ENCODE measurements at places on chromosomes 1 and 21.

DNA sequence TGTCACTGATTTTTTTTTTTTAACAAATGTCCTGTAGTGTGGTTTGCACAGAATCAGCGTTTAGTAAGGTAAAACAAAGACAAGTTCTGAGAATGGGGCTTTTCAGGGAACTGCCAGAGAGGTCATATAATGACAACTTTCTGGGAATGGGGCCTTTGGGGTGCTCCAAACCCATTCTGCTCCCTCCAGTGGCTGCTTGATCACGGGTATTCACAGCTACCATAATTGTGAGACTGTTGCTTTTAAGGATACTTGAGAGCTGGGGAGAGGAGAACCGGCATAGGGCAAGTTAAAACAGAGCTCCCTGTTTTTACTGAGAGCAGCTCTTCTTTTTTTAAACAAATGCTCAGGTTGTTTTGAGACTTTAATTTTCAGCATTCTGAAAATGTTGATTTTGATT is 48.2 kb downstream of the CYP2J2 start:
- DNase-seq, result no peak

DNA sequence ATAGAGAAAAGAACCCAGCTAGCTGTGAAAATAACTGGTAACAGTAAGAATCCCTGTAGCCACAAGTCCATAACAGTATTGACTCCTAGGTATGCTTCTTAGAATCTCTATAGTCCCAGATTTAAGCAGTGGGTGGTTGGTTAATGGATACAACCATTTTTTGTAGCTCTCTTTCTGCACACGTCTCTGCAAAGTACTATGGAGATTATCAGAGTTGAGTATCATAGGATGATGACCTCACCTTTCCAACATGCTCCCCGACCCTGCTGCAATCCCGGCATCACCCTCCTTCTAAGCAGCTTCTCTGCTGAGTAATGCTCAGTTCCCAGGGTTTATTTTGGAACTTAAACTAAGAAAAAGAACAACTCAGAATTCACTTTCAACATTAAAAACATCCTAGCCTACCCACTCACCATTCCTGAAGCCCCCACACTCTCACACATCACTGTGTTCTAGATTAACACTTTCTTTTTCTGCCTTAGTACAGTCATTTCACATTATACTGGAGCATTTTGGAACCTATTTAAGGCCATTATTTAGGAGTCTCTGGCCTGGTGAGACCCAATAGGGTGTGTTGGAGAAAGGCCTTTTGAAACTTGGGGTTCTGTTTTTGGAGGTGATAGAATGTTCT is 2.7 kb downstream of the MLLT11 start:
- DNase-seq, result no peak

DNA sequence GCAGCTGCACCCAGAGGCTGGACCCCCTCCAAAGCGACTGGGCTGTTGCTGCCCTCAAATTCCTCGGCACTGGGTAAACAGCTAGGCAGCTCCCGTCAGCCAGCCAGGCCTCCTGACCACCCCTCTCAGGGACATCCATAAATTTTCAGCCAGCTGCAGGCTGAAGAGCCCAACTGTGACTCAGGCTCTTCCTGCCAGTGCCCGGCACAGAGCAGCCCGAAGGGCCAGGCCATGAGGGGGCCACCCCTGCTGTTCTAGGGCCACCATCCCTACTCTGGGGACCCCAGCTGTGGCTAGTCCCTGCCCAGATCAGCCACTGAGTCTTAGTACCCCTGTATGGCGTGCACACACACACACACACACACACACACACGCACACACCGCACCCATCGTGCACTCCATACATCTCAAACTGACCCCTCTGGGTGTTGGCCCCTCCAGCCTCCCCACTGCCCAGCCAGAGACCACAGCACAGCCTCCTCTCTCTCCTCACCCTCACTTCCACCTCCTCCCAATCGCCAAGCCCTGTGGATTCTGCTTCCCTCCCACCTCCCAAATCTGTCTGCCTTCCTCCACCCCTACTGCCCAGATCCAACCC is 6.2 kb upstream of the LAPTM5 start:
- DNase-seq, result no peak

DNA sequence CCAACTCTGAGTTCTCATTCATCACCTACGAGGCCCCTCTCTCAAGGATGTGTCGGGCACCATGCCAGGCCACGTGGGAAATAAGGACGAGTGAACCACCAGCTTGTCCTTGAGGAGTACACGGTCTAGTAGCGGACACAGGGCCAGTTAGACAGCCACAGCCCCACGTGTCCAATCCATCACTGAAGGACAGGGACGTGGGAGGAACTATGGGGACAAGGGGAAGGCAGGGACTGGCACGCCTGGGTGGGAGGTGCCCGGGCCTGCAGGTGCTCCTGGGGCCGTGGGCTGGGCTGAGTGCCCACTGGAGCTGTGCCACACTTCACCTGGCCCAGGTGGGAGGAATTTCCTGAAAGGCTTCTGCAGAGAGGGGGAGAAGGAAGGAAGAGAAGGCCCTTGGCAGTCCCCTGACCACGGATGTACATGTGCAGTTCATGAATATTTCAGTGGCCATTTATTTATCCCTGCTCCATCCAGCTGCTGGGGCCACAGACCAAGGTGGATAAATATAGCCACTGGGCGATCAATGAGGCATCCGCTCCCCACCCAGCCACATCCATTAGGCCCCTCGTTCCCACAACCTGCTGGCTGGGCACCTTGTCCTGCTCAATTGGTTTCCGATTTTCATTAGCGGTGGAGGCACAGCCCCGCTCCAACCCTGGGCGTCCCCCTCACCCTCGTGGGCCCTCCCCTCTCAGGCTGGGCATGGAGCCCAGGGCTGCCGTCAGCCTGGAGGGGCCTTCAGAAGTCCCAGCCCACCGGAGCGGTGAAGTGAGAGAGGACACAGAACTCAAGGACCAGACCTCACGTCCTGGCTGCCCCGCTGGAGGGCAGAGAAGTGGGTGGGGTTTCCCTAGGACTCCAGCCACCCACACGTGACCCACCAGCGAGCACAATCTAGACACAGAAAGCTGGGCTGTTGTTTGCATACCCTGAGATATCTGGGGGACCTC is 59.5 kb downstream of the CASZ1 start:
- DNase-seq, result no peak

- no peak for DNase-seq
These were observed 744.5 kb upstream of the BRINP3 start for GRCh38 chr1:191222206-191222605.

- DNase-seq, result no peak
These were observed 3.7 kb downstream of the HSD11B1 start for GRCh38 chr1:209708297-209708696.

DNA sequence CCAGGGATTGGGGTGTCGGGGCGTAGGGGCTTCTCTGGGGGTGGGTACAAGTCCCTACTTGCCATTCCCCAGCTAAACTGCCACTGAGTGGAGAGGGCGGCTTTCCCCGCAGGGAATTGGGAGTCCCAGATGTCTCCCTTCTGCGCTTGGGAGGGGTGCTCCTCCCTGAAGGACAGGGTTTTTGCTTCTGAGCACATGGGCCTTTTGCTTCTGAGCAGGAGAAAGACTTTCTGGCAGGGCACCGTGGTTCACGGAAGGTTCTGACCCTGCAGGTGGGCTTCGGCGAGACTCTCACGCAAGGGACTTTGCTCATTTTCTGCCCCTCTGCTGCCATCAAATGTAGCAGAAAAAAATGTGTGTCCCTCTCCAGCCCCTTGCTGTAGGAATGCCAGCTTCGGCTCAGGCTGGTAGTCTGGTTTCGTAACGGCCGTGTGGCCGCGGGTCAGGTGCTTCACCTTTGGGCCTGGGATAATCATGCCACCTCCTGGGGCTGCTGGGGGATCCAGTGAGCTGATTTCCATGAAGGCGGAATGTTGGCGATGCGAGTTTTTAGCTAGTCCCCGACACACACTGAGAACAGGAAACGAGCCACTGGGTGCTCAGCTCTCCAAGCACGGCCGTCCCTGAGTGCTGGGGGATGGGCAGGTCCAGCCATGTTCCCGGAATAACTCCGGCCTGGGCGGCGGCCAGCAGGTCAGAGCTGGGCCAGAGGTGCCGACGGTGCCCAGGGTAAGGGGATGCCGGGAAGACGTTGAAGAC is 364.0 kb downstream of the CAMTA1 start:
- DNase-seq, result no peak

GRCh38 chr1:28058168-28058567 is 30.2 kb downstream of the EYA3 start:
- no peak for DNase-seq

DNA sequence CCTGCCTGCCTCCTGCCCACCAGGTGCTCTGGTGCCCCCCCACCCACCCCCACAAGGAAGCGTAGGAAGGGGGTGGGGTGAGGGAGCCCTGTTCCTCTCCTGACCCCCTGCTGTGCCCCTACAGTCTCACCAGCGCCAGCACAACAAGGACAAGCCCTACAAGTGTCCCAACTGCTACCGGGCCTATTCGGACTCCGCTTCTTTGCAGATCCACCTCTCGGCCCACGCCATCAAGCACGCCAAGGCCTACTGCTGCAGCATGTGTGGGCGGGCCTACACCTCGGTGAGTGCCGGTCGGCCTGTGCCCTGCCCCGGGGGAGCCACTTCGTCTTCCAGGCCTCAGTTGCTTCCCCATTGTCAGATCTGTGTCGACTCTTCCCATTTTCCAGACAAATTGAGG is 25.9 kb downstream of the A3GALT2 start:
- DNase-seq, result no peak

DNA sequence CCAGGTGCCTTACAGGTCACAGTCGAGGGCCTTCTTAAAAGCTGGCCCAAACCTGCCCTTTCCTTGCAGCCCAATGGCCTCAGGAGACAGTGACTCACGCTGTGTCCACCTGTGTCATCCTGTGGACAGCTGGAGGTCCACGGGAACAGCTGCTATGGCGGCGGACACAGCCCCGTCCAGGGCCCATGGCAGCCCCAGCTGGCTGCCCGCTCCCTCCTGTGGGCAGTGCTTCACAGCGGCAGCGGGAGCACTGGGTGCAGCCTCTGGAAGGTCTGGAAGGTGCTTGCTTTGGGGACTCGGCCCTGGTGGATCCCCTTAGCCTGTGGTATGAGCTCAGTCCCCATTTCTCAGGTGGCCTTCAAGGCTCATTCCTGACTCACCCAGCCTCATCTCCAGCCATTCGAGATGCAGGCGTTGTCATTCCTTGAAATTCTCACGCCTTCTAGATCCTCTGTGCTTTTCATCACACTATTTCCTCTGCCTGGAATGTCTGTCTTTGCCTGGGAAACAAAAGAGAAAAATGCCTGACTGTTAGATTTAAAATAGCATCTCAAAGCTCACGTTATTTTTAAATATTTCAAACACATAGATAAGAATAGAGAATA is 86.8 kb downstream of the KIF26B start:
- no peak for DNase-seq

DNA sequence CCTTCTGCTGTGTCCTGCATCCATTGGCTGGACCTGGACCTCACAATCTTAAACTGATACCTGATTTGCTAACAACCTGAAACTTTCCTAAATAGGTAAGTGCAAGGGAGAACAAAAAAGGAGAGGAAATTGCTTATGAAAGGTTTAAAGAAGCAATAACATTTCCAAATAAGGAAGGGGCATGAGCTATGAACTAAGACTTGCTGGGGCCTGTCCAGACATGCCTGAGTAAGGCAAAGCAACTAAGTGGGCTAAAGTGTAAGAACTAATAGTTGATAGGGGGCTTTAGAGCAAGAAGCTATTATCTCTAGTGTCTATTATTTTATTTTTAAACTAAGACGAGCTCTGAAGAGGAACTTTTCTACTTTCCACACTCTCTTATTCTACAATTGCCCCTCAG is 11.6 kb downstream of the JMJD4 start:
- no peak for DNase-seq

DNA sequence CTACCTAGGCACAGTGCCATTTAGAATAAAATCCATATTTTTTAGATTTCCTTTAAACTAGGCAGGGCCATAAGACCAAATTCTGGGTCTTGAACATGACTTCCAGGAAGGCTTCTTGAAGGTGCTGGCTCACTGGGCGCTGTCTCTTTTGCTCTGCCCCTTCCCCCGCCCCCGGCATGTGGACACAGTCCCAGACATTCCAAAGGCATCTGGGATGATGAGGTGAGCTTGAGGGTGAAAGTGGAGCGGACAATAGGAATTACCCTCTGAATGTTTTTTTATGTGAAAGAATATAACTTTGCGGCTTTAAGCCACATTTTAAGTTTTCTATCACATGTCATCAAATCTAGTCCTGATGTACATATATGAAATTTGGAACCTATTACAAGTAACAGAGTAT is 29.4 kb downstream of the RWDD3 start:
- no peak for DNase-seq

- DNase-seq, result no peak
These were observed 68.7 kb downstream of the DNTTIP2 start for GRCh38 chr1:93810316-93810715.

- no peak for DNase-seq
These were observed 5.4 kb downstream of the TP73 start for GRCh38 chr1:3657578-3658230.

DNA sequence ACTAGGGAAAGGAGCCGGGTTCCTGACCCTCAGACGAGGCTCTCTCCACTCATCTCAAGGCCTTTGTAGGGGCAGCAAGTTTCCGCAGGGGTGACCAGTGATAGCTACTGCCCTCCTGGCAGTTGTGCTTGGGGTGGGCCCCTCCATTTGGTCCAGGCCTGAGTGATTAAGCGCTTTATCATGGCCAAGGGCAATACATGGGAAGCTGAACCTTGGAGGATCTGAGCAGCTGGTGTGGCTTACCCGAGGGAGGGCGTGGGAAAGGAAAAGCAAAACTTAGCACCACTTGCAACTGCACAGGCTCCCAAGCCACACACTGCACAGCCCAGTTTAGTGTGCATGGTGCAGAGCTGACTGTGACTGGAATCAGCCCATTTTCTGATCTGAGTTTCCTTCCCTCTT is 47.8 kb downstream of the GADD45A start:
- no peak for DNase-seq

GRCh38 chr1:50368179-50369007 is 54.9 kb downstream of the DMRTA2 start:
- peak; percentile 16 for DNase-seq

- no peak for DNase-seq
These were observed 58.1 kb downstream of the NRIP1 start for GRCh38 chr21:15006594-15007230.

- no peak for DNase-seq
These were observed 71.7 kb upstream of the MROH9 start for GRCh38 chr1:170863621-170864020.

DNA sequence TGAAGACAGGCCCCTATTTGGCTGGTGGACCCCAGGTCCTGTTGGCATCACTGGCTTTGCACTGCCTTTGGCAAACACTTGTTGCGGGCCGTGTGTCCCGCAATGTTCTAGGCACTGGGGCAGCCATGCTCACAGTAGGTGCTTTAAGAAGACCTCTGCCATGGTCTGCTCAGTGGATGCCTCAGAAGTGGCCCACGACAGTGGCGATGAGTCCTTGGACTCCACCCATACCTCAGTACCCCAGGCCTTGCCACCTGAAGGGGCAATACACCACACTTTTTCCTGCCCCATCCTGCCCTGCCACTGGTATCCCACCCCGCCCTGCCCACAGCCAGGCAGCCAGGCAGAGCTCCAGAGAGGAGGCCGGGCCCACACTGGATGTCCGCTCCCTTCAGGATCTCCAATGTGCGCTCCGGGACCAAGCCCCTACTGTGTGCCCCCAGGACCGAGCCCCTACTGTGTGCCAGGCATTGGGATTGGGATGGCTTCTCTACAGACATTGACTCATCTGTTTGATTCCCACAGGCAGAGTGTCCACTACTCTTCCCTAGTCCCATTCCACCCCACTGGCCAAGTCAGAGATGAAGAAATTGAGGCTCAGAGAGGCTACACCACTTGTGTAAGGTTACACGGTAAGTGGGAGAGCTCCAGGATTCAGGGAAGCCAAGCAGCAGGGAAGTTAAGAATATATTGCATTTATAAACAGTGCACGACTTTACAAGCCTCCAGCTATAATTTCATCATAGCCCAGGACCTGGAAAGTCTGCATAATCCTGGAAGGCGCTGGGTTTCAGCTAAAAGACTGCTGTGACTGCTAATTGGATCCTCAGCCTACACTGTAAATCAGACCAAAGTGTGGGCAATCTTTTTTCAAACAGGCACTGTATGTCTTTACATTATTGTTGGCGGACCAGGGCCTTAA is 101.6 kb downstream of the DMRTB1 start:
- no peak for DNase-seq
